ENCODE measurements at places on chromosomes 3 and 15. TPM values are rescaled to one million over a fixed set of nuclear protein-coding genes. Genes with fewer than 3 reads are reported as not detected.
A peak's percentile ranks its signal among the peaks of the same experiment; 100 is the strongest.

Gene EOGT
- total RNA-seq, result 28.1 TPM

Gene IGF1R
- total RNA-seq, result 73.2 TPM

Gene EIF4G1
- 327 TPM for total RNA-seq

Gene FANCD2OS
- total RNA-seq, result not detected

GRCh38 chr15:101296418-101297405 lies 1.7 kb upstream of the SNRPA1 start:
- no peaks in the 10 kb centered on the region for H3K36me3 ChIP-seq
- DNase-seq, result no peak
- no peaks in the 10 kb centered on the region for H3K27me3 ChIP-seq
- peaks cover 8% of the 10 kb centered on the region for H3K4me1 ChIP-seq

DNA sequence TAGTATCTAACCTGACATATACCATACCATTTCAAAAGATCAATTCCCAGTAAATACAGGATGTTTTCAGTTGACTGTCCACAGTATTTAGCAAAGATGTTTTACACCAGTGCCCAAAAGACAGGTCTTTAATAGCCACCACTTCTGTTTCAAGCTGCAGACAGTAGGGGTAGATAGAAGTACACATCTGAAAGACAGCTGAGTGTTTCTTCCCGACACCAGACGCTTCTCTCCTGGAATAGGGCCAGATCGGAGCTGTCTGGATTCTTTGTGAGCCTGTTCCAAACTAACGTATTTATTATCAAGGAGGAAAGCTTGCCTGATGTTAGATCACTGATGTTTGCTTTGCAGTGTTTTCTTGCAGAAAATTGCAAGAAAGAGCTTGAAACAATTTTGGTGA lies 136.1 kb upstream of the RBMS3 start:
- H3K27ac ChIP-seq, result no peak overlapping the region
- no peaks in the 10 kb centered on the region for H3K27me3 ChIP-seq
- no peak overlapping the region for H3K4me3 ChIP-seq
- DNase-seq, result peak; percentile 72
- H3K36me3 ChIP-seq, result no peaks in the 10 kb centered on the region

- no peak for DNase-seq
- no peak overlapping the region for H3K27ac ChIP-seq
These were observed 125.6 kb upstream of the EOMES start for GRCh38 chr3:27847697-27848096.

DNA sequence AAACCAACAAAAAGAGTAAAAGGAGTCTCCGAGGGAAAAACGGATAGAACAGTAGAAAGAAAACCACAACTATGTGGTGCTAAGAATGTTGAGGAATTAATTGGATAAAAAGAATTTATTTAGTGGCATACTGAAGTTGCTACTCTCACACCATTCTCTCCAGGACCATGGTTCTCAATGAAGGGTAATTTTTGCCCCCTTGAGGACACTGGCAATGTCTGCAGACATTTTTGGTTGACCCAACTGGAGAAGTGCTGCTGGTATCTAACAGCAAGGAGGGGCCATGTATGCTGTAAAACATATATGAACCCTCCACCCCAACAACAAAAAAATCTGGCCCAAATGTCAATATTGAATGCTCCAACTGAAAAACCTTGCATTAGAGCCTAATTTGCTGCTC lies 85.9 kb upstream of the CSPG5 start:
- peaks cover 2% of the 10 kb centered on the region for H3K36me3 ChIP-seq
- H3K4me1 ChIP-seq, result no peaks in the 10 kb centered on the region
- H3K27me3 ChIP-seq, result no peaks in the 10 kb centered on the region

DNA sequence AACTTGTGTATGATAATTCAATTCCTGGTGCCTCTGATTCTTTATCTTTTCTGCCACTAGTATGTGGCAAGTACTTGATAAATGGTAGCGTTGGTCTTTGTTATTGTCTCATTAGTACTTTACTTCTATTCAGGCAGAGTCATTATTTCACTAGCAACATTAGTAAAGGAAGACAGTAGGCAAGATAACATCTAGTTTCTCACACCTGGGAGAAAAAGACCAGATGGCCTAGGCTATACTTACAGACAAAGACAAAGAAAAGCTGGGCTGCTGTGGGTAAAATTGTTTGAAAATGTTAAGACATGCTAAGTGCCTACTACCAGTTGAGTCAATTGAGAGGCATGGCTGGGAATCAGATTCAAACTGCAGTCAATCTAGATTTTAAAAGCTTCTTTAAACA lies 198.7 kb upstream of the CMC1 start:
- no peak overlapping the region for H3K4me3 ChIP-seq
- H3K36me3 ChIP-seq, result no peaks in the 10 kb centered on the region
- no peak for DNase-seq
- no peaks in the 10 kb centered on the region for H3K27me3 ChIP-seq
- no peaks in the 10 kb centered on the region for H3K4me1 ChIP-seq
- no peak overlapping the region for H3K27ac ChIP-seq

- H3K36me3 ChIP-seq, result no peaks in the 10 kb centered on the region
- H3K27me3 ChIP-seq, result no peaks in the 10 kb centered on the region
- H3K4me3 ChIP-seq, result no peak overlapping the region
These were observed 563.5 kb upstream of the TBL1XR1 start for GRCh38 chr3:177760803-177761202.

DNA sequence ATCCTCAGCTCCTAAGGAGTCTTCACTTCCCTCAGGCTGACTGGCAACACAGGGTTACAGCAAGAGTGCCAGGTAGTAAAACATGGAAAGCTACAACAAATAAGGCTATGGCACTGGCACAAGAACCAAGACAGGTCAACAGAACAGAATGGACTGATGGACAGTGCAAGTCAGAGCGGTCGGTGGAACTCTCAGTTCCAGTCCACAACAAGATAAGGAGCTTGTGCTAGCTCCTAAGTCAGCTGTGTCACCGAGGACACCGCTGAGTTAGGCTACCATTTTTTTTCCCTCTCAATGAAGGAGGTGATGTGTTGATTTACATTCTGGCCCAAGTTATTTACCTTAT lies 55.9 kb upstream of the LIMD1 start:
- H3K4me1 ChIP-seq, result no peaks in the 10 kb centered on the region
- H3K4me3 ChIP-seq, result no peak overlapping the region
- no peak for DNase-seq
- peak overlapping the region; percentile 26 for H3K27ac ChIP-seq

DNA sequence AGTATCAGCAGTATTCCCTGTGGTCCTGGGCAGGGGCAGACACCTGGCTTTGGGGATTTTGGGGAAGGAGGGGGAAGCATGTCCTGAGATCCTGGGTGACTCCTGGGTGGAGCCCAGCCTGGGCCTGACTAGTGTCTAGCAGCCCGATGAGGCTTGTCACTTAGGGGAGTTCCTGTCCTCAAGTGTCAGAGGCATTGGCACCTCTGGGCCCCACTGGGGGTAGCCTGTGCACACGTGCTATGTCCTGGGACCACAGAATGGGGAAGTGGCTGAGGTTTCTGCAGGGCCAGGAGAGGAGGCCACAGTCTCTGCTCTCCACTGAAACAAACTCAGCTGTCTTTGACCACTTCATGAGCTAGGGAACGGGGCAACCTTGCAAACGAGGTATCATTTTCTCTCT lies 31.5 kb upstream of the ADCY5 start:
- no peaks in the 10 kb centered on the region for H3K36me3 ChIP-seq
- no peaks in the 10 kb centered on the region for H3K4me1 ChIP-seq
- no peaks in the 10 kb centered on the region for H3K27me3 ChIP-seq
- H3K27ac ChIP-seq, result no peak overlapping the region
- DNase-seq, result no peak
- no peak overlapping the region for H3K4me3 ChIP-seq

- no peak overlapping the region for H3K4me3 ChIP-seq
These were observed 172.7 kb downstream of the MEGF11 start for GRCh38 chr15:66080717-66081398.

- no peak for DNase-seq
- H3K27ac ChIP-seq, result no peak overlapping the region
- H3K36me3 ChIP-seq, result no peaks in the 10 kb centered on the region
- no peak overlapping the region for H3K4me3 ChIP-seq
- H3K4me1 ChIP-seq, result no peaks in the 10 kb centered on the region
These were observed 15.6 kb upstream of the KPNA4 start for GRCh38 chr3:160580938-160581337.

GRCh38 chr3:3577823-3578222 lies 221.4 kb upstream of the LRRN1 start:
- H3K36me3 ChIP-seq, result no peaks in the 10 kb centered on the region
- no peak overlapping the region for H3K27ac ChIP-seq
- DNase-seq, result no peak

DNA sequence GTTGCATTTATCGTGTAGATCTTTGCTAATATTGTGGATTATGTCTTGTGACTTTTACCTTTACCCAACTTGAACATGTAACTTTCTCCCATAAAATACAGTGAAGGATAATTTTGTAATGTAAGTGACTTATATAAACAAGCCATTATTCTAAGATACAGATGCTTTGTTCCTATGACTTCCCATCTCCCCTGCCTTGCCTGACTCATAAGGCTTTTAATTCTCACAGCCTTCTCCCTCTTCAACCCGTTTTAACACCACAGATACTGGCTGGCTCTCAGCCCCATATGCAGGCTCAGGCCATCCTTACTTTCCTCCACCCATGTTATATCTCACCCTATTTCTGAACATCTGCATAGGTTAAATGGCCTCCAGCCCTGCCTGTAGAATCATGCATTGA lies 4.1 kb downstream of the CCNDBP1 start:
- no peak overlapping the region for H3K27ac ChIP-seq
- no peak for DNase-seq
- no peak overlapping the region for H3K4me3 ChIP-seq
- H3K4me1 ChIP-seq, result peaks cover 3% of the 10 kb centered on the region
- H3K27me3 ChIP-seq, result no peaks in the 10 kb centered on the region

DNA sequence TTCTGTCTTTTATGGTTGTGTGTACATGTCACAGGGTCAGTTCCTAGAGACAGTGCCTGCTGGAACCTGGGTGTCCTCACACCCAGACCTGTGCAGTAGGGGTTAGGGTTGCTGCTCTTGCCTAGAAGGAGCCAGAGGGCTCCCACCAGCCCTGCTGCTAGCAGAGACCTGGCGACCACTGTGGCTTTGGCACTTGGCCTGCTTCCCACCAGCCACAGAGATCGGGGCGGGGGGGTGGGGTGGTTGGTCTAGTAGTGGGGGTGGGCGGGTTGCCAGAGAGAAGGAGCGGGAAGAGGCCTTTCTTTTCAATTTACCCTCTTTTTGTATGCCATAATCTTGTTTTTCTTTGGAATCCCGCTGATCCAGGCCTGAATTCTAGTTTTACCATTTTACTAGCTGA lies 29.4 kb downstream of the EEFSEC start:
- DNase-seq, result no peak
- H3K27ac ChIP-seq, result no peak overlapping the region
- no peak overlapping the region for H3K4me3 ChIP-seq
- H3K27me3 ChIP-seq, result no peaks in the 10 kb centered on the region

- H3K27ac ChIP-seq, result peak overlapping the region; percentile 52
- peaks cover 35% of the 10 kb centered on the region for H3K27me3 ChIP-seq
- H3K4me3 ChIP-seq, result peak overlapping the region; percentile 63
These were observed 602 bp downstream of the TRIM71 start for GRCh38 chr3:32818229-32818969.

DNA sequence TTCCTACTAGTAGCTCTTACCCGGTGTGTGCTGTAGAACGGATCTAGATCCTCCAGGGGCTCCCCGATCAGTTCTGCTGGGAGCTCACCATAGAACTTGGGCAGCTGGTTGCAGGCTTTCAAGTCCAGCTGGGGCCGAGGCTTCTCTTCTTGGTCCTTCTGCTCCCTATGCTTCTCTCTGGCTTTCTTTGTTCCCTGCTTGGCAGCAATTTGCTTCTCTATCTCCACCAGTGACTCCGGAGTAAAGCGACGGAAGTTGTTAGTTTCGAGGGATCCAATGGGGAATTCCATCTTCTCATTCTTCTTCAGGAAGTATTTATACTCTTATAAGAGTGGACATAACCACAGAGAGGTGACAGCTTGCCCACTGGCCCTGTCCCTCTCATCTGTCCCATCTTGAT lies 22.3 kb downstream of the SCN10A start:
- no peaks in the 10 kb centered on the region for H3K4me1 ChIP-seq
- no peak overlapping the region for H3K4me3 ChIP-seq
- H3K27ac ChIP-seq, result no peak overlapping the region
- H3K36me3 ChIP-seq, result no peaks in the 10 kb centered on the region
- DNase-seq, result no peak
- no peaks in the 10 kb centered on the region for H3K27me3 ChIP-seq

DNA sequence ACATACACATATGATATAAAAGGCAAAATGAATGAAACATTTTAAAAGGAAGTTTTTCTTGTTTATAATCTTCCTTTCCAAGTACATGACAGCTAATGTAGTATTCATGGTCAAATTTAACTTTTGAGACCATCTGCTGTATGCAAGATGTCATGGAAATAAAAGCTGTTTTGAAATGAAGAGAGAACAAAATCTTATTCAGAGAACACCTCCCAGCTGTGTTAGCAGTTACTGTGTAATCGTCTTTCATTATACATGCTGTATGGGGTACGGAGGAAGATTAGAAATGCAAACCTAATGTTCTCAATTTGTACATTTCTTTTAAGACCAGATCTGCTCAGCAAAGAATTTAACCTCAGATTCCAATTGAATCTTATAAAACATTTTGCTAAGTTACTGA lies 1182.3 kb downstream of the OTOL1 start:
- H3K27ac ChIP-seq, result no peak overlapping the region
- no peak overlapping the region for H3K4me3 ChIP-seq
- no peaks in the 10 kb centered on the region for H3K36me3 ChIP-seq
- H3K4me1 ChIP-seq, result no peaks in the 10 kb centered on the region
- no peaks in the 10 kb centered on the region for H3K27me3 ChIP-seq
